ENCODE measurements at places on chromosomes 13 and 19.

- DNase-seq = no peak
Observed at GRCh38 chr13:43425234-43425633, 361.5 kb downstream of the ENOX1 start.

DNA sequence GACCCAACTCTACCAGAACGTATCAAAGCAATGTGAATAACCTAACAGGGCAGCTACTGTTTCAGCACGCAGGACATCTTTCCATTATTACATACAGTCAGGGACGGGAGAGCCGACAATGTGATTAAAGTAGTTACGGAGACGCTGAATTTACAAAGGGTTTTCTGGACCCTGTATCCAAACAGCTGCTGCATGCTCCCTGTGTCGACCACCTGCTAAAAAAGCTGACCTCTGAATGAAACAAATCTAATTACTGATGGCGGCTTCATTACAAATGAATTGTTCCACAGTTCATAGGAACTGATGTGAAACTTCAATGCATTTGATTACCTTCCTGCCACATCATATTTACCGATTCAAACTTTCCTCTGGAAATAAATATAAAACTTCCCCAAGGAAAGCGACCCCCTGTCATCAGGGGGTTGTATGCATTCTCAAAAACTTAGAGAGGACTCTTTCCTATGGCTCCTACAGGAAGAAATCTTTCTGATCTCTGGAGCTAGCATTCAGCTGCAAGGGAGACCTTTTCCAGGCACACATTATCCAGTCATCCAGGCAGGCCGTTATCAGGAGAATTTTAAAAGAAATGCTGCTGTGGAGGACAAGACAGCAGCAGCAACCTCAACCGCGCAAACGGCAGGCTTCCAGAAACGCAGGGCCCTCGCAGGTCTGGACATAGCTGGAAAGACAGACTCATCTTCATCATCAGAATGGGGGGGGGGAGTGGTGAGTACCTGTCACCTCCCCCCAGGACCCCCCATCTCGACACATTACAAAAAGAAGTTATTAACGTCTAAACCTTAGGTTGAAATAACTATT lies 3.1 kb downstream of the EFNB2 start:
- no peak for DNase-seq

- DNase-seq = no peak
Observed at GRCh38 chr13:50779443-50780200, 63.9 kb downstream of the DLEU7 start.

DNA sequence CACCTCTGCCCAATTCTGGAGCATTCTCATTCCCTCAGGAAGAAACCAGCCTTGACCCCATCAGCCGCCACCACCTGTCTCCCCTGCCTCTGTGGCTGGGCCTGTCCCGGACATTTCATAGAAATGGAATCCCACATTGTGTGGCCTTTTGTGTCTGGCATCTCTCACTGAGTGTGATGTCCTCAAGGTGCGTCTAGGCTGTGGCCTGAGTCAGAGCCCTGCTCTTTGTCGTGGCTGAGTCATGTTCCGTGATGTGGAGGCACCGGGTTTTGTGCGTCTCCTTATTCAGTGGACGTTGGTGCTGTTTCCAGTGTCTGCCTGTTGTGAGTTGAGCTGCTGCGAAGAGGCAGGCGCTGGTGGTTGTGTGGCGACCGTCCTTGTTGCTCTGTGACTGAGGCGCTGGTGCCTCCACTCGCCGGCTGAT lies 3.5 kb downstream of the FZR1 start:
- DNase-seq = no peak

DNA sequence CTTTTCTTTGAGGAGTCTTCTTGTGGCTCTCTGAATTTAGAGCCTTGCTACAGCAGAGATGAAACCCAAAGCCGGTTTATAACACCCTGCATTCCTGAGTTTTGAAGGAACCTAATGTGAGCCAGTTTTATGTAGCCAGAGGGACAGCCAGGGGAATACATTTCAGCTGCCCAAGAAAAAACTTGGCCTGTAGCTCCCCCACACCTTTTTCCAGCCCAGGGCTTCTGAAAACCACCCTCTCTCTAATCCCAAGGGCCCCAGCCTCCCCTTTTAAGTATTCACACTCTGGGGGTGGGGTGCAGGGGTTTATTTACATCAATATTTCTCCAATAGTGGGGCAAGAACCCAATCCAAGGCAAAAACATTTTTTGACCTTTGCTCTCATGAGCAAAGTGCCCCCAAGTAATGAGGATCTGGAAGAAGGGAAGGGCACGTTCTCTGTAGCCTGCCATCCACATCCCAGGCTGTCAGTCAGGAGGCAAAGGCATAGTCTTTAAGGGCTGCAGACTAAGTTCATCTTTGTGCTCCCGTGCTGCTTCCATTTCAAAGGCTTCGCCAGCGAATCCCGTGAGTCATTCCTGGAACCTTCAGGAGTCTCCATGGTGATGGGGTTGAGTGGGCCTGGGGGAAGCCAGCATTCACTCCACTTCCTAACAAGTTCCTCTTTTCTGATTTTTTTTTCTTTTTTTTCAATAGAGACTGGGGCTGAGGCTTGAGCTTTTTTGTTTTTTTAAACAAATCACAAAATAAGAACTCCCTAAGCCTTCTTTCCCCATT lies 33.2 kb upstream of the MEDAG start:
- no peak for DNase-seq

Measured in stimulated activated CD8-positive, alpha-beta memory T cell treated with anti-CD3 and anti-CD28 coated beads, Interleukin-2, amount 100 ng/mL, for 48 hours (primary cell).